ENCODE measurements at places on chromosomes 16 and 17.

DNA sequence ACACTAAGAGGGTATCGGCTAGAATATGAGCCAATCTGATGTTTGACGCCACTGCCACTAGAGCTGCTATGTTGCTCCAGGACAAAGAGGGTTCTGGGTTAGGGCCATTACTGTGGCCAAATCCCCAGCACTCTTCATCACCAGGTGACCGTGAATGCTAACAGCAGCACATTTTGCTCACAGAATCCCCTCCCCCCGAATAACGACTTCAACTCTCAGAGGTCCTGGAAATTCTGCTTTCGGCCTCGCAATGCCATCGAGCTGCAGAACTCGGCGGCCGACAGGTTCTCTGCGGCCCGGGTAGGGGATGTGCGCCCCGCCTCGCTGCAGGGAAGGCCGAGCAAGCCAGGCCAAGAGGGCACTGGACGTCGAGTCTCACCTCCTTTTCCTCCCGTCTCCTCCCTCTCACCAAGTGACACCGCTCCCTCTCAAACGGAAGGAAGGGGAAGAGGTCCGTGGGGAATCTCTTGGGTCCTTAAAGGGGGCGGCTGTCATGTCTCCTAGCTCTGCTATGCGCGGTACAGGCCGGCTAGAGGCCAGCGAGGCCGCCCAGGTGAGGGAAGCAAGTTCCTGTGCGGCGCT, 31.9 kb downstream of the CDK5R1 start:
- no peak for DNase-seq

DNA sequence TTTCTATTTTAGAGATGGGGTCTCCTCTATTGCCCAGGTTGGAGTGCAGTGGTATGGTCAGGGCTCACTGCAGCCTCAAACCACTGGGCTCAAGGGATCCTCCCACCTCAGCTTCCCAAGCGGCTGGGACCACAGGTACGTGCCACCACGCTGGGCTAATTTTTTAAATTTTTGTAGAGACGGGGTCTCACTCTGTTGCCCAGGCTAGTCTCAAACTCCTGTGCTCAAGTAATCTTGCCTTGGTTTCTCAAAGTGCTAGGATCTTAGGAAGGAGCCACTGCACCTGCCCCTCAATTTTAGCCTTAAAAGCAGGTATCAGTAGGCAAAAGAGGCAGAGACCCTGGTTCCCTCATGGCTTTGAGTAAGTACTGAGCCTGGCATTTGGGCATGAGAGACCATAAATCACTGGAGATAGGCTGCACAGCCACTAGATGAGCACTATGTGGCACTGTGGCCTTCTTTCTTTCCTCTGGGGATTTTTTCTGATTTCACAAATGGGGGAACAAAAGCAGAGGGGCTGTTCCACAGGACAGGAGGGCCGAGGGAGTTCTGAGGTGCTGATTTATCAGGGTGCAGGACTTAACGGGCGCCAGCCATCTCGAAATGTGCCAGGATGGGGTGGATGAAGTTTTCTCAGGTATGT, 82.2 kb downstream of the PLXDC1 start:
- DNase-seq: no peak

DNA sequence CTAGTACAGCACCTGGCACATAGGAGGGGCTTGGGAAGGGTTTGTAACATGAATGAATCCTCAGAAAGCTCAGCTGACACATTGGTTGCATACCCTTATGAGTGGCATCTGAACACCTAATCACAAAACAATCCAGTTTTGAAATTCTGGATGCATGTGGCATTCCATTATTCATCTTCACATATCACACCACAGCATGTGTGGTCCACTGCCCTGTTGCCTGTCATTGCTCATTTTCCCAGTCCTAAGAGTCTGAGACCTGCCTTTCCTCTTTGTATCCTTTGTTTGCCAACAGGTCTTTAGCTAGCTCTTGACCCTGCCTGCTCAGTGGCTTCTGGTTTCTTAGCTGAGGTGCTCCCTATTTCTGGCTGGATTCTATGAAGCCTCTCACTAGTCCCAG, 170.8 kb upstream of the ASIC2 start:
- DNase-seq: no peak

GRCh38 chr17:31902693-31903092, 1.2 kb upstream of the UTP6 start:
- no peak for DNase-seq

GRCh38 chr17:38334480-38335364, 9.0 kb downstream of the GPR179 start:
- no peak for DNase-seq

DNA sequence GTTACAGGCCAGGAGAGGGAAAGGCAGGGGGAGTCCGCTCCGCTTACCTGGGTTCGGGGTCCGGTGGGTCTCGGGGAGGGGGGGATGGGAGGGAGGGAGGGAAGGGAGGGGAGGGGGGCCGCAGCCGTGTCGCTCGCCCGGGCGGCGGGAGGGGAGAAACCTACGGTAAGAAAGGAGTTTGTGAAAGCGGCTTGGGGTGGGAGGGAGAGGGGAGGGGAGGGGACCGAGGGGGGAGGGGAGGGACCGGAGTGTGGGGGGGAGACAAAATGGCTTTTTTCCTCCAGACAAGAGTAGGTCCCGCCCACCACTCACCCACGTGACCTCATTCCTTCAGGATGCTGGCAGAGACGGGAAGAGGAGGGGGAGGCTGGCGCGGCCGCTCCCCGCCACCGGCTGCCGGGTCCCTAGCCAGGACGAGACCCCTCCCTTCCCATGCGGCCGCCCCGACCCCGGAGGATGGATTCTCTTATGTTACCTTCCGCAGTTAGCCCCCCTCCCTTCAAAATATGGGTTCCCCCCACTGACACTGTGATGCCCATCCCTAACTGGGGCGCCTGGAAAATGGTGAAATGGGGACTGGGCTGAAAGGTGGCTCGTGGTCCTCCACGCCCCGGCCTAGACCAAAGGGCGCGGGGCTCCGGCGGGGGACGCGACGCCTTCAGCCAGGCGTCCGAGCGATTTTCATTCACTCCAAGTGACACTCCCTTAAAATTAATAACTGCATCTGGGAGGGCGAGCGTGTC, at the start of gene PCGF2:
PCGF2 (minus strand) TSS at position 188 of the 743 bp plus-strand sequence. CDS start 7,934 bp downstream, outside the sequence.
- DNase-seq: no peak

DNA sequence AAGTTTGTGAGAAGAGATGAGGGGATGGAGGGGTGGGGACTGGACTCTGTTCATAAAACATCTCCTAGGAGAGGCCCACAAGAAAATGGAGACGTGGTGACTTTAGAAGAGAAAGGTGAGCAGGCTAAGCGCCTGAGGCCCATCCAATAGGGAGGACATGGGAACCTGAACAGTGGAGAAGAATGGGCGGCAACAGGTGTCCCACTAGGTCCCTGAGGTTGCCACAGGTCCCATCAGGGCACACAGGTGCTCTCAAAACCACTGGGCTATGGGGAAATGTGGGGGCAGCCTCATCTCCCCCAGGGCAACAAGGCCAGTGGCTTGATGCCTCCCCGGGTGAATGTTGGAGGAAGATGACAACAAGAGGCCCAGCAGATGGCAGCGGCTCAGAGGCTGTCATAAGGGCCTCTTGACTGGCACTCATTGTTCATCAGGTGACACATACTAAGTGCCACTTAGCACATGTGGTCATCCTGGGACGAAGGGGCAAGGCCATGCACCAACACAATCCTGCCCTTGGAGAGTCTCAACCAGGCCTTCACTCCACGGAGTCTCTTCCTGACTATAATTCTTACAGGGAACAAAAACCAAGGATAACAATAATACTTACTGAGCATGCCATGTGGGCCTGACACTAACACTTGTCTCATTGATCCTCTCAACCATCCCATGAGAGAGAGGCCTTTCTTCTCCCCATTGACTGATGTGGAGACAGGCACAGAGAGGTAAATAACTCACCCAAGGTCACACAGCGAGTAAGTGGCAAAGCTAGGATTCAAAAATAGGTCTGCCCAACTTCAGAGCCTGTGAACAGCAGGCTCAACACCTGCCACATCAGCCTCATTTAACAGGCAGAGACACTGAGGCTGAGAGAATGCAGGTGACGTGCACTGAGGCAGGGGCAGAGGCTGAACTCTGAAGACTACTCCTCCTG, 38.0 kb downstream of the CUEDC1 start:
- no peak for DNase-seq

DNA sequence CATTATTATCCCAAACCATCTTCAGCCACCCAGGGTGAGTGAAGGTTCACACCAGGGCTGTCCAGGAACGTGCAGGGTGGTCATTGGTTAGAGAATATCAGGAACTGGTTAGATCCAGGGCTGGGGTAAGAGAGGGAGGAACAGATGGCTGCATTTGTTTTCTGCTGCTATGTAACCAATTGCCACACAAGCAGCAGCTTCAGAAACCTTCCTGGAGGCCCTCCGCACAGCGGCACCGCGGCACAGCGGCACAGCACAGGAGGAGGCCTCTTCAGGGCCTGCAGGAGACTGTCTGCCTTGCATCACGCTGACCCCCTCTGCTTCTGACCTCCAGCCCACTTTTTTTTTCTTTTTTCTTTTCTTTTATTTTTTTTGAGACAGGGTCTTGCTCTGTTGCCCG, 86.1 kb downstream of the KCNJ12 start:
- no peak for DNase-seq

DNA sequence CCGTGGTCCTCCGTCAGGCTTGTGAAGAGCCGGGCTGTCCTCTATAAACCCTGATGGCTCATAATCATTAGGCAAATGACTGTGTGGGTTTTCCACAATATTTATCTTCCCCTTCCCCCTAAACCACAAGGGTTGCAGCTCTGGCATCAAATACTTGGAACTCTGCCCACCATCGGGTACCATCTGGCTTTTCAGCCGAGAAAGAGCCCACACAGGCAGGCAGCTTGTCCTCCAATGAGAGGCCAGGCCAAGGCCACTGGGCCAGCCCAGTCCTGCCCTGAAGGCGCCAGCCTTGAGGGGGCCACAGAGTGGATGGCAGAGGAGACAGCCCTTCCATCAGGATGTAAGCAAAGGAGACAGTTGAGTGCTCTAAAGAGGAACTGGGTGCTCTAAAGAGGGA, 31.8 kb upstream of the NAT9 start:
- peak; percentile 51 for DNase-seq

DNA sequence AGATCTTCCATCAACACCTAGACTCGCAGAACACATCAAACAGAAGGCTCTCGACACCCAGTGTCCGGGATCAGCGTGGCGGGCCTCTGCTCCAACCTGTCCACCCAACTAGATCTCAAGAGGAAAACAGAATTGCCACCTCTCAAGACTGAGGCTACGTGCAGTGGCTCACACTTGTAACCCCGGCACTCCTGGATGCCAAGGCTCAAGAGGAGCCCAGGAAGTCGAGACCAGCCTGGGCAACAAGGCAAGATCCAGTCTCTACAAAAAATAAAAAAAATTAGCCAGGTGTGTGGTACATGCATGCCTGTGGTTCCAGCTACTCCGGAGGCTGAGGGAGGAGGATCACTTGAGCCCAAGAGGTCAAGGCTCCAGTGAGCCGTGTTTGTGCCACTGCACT, 132.6 kb downstream of the ZFHX3 start:
- DNase-seq: no peak

GRCh38 chr17:50209472-50210239, 8.2 kb upstream of the COL1A1 start:
- no peak for DNase-seq

DNA sequence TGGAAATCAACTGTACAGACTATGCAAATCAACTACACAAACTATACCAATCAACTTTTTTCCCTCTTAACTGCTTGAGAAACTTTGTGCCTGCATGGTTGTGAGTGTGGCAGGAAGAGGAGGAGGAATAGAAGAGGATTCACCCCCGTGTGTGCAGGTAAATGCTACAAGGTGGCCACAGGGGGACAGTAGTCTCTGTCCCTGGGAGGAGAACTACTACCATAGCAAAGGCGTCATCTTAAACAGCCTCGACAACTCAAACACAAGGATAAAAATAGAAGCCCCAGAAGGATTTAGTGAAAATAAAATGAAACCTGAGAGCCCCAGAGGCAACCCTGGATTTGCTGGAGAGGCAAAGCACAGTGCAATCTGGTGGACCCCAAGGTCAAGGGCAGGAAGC, 199.5 kb upstream of the DYNLRB2 start:
- no peak for DNase-seq

- no peak for DNase-seq
Observed at GRCh38 chr16:77143364-77143763, 47.6 kb upstream of the MON1B start.

DNA sequence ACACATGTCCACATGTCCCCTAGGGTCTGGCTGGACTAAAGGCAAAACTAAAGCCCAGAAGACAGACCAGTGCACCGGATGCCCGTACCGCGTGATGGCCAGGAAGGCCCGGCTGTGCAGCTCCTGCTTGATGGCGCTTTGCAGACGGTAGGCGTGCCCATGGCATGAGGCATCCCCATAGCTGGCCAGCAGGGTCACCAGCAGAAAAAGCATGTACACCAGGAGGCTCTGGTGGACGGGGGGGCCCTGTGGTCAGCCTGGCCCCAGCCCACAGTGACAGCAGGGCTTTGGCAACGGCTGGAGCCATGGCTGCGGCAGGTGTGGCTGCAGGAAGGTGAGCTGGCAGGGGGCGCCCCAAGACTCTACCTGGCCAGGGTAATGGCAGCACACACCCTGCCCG, 42.8 kb downstream of the PKD1 start:
- no peak for DNase-seq

- DNase-seq: no peak
Observed at GRCh38 chr17:79454826-79455225, 156.0 kb downstream of the RBFOX3 start.

- no peak for DNase-seq
Observed at GRCh38 chr16:6265968-6266367, 1066.7 kb upstream of the RBFOX1 start.

DNA sequence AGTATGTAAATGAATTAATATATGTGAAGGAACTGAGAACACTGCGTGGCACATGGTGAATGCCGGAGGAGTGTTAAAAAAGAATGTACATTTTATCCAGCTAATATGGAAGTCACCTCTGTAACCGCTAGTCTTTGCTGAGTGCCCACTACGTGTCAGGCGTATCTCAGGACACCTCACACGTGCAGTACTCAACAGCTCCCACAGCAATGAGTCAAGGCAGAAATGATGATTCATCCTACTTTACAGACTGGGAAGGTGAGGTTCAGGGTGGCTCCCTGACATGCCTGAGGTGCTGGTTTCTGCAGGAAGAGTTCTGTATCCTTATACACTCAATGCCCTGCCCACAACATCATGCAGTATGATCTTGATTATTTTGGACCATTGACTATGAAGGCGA, 487.0 kb downstream of the HAPSTR1 start:
- DNase-seq: no peak

- DNase-seq: no peak
Observed at GRCh38 chr17:65820811-65821210, 259.4 kb upstream of the AXIN2 start.

DNA sequence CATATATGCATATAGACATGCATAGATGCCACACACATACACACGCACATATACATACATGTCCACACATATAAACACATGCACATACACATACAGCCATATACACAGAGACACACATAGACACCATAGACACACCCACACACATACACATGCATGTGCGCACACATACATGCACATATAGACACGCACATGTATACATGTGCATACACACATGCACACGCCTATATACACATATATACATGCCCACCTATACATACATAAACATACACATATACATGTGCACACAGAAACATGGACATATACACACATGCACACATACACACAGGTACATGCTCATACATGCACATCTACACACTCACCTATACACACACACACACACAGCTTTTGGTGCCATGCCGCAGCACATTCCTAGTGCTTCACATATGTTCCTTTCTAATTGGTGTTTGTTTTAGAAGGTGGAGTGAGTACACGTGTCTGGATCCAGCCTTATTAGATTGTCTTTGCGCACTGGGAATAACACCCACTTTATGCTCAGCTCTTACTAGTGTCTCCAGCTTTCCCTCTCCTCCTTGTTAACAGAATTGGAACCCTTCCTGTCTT, 198.0 kb downstream of the RPTOR start:
- DNase-seq: no peak
